ENCODE measurements at places on chromosomes 2 and 18. TPM values are rescaled to one million over a fixed set of nuclear protein-coding genes. Genes with fewer than 3 reads are reported as not detected.

The GALNT5 gene
- not detected for total RNA-seq

The DSC2 gene
- not detected for total RNA-seq

The XDH gene
- not detected for total RNA-seq

The CD226 gene
- 134 TPM for total RNA-seq

The OTX1 gene
- not detected for total RNA-seq

Measured in activated T-helper 1 cell treated with anti-CD3 and anti-CD28 coated beads, Interleukin-12 subunit alpha, Interleukin-12 subunit beta, Interleukin-2, Interleukin-4 antibody, amounts not matched to agents 30 ng/mL and 10 ng/mL and 1 ng/mL, durations not matched to agents 14 hours and 24 hours and 36 hours (primary cell).